ENCODE measurements at places on chromosomes 3 and 15.

- no peak for DNase-seq
Measured at GRCh38 chr3:185470323-185470722, 28.5 kb downstream of the TMEM41A start.

GRCh38 chr3:109977897-109978296 is 640.6 kb upstream of the DPPA4 start:
- no peak for DNase-seq

- DNase-seq, result no peak
Measured at GRCh38 chr3:105858017-105858416, 10.8 kb downstream of the CBLB start.

DNA sequence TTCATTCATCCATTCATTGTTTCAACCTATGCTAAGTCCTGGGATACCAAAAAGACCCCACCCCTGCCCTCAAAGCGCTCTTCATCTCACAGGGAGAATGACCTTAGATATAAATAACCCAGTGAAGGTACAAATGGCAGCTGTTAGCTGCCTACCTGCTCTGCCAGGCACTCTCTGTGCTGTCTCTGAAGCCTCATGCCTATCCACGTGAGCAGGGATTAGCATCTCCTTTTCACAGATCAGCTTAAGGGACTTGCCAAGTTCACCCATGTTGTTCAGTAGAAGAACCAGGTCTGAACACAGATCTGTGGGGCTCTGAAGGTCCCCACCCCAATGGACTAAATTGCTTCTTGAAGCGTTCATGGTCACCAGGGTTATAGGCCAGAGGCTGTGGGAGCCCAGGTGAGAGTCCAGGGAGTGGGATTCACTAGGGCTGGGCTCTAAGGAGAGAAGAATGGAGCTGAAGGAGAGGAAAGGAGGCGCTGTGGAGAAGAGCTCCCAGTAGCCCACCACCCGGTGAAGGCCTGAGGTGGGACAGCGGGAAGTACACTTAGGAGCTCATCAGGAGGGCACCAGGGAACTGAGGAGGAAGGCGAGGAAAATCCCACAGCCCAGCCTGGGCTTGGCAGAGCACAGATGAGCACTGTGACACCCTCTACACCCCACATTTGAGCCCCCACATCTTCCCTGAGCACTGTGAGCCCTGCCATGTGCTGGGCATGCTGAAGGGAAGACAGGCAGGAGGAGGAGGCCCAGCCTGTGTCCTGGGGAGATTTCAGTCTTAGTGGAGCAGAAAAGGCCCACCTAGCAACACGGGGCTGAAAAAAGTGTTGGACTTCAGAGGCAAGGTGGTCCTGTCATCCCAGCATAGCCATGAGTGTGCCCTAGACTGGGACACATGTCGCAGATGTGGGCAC is 20.4 kb downstream of the RBP1 start:
- DNase-seq, result no peak

GRCh38 chr3:188133646-188134045 is 20.3 kb upstream of the LPP start:
- no peak for DNase-seq

GRCh38 chr3:111944372-111944771 is 34.5 kb upstream of the ABHD10 start:
- no peak for DNase-seq

DNA sequence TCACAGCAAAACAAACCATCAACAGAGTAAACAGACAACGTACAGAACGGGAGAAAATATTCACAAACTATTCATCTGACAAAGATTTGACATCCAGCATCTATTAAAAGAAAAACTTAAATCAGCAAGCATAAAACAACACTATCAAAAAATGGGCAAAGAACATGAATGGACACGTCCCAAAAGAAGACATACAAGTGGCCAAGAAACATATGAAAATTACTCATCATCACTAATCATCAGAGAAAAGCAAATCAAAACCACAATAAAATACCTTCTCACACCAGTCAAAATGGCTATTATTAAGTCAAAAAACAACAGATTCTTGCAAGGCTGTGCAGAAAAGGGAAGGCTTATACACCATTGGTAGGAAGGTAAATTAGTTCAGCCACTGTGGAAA is 13.7 kb upstream of the SERPINI2 start:
- DNase-seq, result no peak

GRCh38 chr3:161343540-161343939 is 27.8 kb downstream of the SPTSSB start:
- DNase-seq, result no peak

GRCh38 chr3:134149286-134149685 is 101.4 kb downstream of the RYK start:
- no peak for DNase-seq

GRCh38 chr3:190972840-190973270 is 110.4 kb upstream of the GMNC start:
- DNase-seq, result no peak

DNA sequence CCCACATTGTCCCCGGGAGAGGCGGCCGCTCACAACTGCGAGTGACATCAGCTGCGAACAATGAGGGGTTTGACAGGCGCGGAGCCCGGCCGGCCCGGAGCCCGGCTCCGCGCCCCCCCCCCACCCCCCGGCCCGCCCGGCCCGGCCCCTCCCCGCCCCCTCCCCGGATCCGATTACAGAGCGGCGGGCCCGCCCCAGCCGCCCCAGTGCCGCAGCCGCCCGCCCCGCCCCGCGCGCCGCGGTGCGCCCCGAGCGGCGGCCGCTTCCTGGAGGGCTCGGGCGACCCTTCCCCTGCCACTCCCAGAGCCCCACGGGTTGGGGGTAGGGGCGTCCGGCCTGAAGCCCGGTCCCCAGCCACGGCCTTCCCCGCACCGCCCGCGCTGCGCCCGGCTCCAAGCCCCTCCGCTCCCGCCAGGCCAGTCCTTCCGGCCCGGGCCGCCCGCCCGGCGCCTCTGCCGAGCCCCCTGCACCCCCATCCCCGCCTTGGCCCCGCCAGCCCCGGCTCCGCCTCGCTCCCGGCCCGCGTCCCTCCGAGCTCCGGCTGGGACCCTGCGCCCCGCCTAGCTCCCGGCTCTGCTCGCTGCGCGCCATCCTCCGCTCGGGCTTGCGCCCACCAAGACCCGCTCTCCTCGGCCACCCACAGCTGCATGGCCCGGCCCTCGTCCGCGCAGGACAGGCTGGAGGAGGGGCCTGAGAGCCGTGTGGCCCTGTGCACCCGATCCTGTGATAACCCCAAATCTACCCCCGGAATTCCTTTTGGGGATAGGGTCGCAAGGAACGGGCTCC is at the start of gene PCBP4:
TSS of gene PCBP4 (minus strand) at position 71 of the 786 bp plus-strand sequence. CDS start 6,214 bp downstream, outside the sequence.
- DNase-seq, result no peak

GRCh38 chr15:52010633-52011595 is 8.1 kb upstream of the MAPK6 start:
- DNase-seq, result no peak

GRCh38 chr3:36192901-36193300 is 187.4 kb upstream of the STAC start:
- DNase-seq, result no peak

- no peak for DNase-seq
Measured at GRCh38 chr3:192061426-192061825, 600.5 kb downstream of the PYDC2 start.

DNA sequence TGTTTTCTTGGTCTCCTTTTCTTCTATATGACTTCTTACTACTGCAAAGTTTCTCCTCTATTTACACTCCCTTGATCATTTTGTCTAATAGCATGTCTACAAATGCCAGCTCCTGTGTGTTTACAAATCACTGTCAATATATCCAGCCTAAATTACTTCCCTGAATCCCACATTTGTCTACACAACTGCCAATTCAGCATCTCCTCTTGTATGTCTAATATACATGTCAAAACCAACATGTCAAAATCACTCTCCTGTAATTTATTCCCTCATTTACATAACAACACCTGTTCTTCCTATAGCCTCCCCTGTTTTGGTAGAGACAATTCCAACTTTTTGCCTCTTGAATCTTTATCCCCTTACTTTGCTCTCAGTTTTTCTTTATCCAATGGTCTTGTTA is 359.3 kb downstream of the PLOD2 start:
- DNase-seq, result no peak

- no peak for DNase-seq
Measured at GRCh38 chr15:98581715-98582114, 66.6 kb upstream of the IGF1R start.

DNA sequence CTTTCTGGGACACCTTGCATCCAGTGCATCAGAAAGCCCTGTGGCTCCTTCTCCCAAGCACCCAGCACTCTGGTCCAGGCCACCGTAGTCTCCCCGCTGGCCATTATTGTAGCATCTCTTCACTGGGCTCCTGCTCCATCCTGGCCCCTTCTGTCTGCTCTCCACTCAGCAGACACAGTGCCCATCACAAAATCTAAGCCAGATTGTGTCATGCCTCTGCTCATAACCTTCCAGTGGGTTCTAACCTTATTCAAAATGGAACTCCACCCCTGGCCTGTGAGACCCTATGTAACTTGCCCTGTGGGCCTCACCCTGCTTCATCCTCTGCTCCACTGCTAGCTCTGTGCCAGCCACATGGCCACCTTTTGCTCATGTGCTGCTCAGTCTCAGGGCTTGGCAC is 31.7 kb upstream of the PRR23E start:
- no peak for DNase-seq

DNA sequence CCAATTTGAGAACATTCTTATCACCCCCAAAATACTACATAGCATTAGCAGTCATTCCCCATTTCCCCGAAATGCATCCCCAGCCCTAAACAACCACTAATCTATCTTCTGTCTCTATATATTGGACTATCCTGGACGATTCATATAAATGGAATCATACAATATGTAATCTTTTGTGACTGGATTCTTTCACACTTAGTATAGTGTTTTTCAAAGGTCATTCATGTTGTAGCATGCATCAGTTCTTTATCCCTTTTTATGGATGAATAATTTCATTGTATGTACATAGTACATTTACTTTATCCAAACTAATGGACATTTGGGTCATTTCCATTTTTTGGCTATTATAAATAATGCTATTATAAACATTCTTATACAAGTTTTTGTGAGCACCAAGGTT is 27.5 kb upstream of the EIF1B start:
- no peak for DNase-seq

DNA sequence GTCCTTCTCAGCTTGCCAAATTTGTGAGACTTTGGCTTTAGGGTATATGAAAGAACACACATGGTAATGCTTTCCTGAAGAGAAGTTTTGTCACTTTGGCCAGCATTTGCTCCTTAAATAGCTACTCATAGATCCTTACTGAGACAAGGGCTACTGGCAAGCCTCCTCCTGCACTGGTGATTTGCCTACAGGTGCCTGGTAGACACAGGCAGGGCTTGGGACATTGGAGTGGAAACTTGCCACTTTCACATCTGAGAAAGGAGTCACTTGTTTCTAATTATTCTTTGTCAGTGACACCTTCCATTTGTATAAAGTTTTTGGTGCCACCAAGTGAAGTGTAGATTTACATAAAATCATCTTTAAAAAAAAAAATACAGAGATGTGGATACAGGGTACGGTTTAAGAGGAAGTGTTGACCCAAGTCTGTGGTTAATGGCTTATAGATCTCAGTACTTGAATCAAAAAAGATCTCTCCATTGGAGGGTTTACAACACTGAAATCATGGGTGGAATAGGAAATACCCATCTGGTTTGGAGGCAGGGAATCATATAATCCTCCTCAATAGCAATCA is 132.8 kb upstream of the GADL1 start:
- no peak for DNase-seq

DNA sequence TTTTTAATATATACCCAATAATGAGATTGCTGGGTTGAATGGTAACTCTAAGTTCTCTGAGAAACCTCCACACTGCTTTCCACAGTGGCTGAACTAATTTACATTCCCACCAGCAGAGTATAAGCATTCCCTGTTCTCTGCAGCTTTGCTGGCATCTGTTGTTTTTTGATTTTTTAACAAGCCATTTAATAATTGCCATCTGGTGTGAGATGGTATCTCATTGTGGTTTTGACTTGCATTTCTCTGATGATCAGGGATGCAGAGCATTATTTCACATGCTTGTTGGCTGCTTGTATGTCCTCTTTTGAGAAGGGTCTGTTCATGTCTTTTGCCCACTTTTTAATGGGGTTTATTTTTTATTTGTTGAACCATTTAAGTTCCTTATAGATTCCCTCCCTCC is 75.0 kb upstream of the EPHB3 start:
- no peak for DNase-seq

- no peak for DNase-seq
Measured at GRCh38 chr3:11553436-11554235, 90.1 kb downstream of the VGLL4 start.

DNA sequence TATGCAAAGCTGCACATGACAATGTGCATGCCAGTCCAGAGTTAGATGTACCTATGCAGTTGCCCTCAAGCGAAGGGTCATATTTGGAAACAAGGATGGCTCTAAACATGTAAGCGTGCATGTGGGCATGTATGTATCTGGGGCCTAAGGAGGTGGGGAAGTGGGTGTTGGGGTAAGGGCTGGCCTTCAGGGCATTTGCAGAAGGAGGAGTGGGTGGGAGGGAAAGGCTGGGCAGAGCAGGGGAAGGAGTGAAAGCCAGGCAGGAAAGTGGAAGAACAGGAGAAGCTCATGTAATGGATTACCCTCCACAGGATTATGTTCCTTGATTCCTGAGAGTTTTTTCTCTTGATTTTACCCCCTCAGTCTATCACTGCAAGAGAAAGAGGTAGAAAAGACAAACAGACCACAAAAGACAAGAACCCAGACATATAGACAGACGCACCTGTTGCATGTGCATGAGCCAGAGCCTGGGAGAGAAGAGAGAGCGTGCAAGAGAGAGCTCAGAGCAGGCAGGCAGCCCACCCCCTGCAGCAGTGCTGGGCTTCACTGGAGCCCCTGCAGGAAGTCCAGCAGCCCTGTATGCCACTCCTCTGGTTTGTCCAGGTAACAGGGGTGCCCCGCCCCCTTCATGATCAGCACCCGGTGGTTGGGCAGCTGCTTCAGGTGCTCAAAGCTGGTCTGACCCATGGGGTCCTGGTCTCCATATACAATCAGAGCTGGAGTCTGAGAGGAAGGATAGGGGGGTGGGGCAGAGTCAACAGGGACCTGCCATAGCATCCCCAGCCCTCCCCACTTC is 1.8 kb upstream of the PCBP4 start:
- DNase-seq, result no peak

GRCh38 chr3:186360779-186361178 is 1.3 kb downstream of the DGKG start:
- DNase-seq, result no peak

GRCh38 chr3:74331711-74332110 is 282.7 kb downstream of the CNTN3 start:
- no peak for DNase-seq

GRCh38 chr3:144708437-144708836 is 736.8 kb downstream of the DIPK2A start:
- no peak for DNase-seq

DNA sequence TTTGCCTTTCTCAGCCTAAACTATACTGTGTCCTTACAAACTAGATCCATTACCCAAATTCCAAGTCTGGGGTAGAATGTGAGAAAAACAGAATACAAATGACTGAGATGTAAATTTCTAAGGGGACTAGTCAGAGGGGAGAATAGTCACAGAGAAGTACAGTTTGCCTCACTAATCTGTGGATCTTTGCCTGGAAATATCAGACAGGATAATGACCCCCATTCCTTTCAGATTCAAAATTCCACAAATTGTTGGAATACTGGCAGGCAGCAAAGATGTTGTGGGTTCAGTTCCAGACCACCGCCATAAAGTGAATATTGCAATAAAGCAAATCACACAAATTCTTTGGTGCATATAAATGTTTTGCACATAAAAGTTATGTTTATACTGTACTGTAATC is 762.8 kb upstream of the NR2F2 start:
- DNase-seq, result no peak

Measured in AG04449 (cell line).